ENCODE measurements at places on chromosomes 2 and 18. TPM values are rescaled to one million over a fixed set of nuclear protein-coding genes. Genes with fewer than 3 reads are reported as not detected.

GRCh38 chr2:12722447-12723316 is 5.9 kb downstream of the TRIB2 start:
- DNase-seq = no peak

GRCh38 chr2:31922542-31923408 is 88.0 kb downstream of the MEMO1 start:
- DNase-seq = no peak

DNA sequence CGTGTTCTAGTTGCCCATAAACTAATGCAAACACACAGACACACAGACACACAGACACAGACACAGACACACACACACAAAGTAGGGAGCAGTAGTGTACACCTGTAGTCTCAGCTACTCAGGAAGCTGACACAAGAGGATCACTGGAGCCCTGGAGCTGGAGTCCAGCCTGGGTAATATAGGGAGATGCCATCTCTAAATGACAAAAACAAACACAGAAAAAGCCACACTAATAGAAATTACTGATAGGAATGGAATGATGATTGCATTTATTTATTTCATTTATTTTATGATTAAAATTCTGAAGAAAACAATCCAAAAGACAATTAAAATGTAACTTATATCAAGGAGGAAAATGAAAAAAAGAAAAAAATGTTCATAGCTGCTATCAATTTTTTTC is 30.8 kb downstream of the TCF4 start:
- no peak for DNase-seq

- no peak for DNase-seq
Observed at GRCh38 chr18:78624646-78625279, 354.9 kb upstream of the SALL3 start.

GRCh38 chr2:165435611-165436010 is 33.9 kb upstream of the CSRNP3 start:
- no peak for DNase-seq

- no peak for DNase-seq
Observed at GRCh38 chr2:1907849-1908533, 163.7 kb upstream of the PXDN start.

DNA sequence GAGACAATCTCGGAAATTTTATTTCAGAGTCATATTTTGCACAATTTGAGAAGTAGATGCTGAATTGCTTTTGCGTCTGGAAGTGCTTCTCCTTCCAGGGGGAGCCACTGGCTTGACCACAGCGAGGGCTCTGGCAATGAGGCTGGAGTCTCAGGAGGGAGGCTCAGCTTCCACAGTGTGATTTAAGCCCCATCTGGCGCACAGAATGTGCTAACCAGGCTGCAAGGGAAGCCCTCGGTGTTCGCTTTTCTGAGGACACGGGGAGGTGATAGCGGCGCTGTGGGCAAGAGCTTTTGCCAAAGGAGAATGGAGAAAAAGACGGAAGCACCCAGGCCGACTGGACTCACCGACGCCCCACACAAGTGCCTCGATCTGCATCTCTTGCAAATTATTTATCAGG is 52.4 kb downstream of the ADI1 start:
- no peak for DNase-seq

GRCh38 chr2:14418115-14418514 is 214.4 kb upstream of the LRATD1 start:
- no peak for DNase-seq

GRCh38 chr2:228728961-228729360 is 542.1 kb downstream of the PID1 start:
- DNase-seq = no peak

DNA sequence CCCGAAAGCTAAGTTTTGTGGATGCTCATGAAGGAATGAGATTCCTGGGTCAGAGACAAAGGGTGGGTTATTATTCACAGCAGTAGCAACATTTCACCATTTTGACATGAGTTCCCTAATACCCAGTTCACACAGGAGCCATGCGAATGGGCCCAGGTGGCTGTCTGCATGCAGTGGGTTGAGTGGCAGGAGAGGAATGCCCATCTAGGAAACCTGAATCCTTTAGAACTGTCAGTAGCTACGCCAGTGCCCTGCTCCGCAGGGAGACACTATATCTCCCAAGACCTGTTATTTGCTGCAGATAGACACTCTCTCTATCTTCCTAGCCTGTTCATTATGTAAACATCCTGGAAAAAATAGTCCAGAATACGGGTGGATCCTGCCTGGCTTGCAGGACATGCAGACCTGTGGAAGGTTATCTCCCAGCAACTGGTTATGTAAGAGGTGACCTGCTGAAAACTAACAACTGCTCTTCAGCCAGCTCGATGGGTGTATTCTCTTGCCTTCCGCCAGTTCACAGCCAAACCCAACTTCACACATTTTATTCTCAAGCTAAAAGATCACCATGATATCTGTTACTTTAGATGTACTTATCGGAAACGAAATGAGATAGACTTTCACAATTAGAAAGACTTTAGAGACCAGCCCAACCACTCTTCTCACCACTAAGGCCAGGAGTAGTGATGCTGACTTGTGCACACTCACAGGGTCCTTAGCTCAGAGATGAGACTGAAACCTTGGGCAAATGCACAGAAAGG is 59.1 kb downstream of the MBP start:
- no peak for DNase-seq

DNA sequence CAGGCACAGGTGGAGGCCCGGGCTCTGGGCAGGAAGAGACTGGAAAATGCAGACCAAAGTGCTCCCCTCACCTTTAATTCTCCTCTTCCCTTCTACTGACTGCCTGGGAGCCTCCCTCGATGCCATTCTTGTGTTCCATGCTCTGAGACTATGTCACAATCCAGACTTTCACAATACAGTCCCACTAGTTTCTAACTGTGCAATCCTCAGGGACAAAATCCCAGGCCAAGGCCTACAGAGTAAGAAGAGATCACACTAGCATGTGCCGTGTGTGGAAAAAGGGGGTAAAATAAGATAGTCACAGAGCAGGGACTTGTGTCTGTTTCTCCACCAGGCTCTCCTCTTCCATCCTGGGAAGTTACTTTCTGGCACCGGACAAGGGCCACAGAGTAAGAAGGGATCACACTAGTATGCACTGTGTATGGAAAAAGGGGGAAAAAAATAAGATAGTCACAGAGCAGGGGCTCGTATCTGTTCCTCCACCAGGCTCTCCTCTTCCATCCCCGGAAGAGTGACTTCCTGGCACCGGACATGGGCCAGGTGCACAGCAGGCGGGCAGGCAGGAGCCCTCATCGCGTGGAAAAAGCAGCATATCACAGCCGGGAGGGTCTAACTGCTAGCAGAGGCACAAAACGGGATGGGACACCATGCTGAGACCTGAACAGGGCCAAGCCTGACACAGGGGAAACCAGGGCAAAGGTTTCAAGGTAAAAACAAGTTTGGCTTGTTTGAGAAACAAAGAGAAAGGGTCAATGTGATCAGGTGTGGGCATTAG is 9.6 kb downstream of the CYB5A start:
- DNase-seq = no peak

- DNase-seq = no peak
Observed at GRCh38 chr18:80175451-80176204, 66.6 kb downstream of the ADNP2 start.

GRCh38 chr18:11963991-11964484 is 17.3 kb upstream of the IMPA2 start:
- DNase-seq = no peak

GRCh38 chr2:36544638-36545338 is 53.2 kb downstream of the FEZ2 start:
- no peak for DNase-seq

DNA sequence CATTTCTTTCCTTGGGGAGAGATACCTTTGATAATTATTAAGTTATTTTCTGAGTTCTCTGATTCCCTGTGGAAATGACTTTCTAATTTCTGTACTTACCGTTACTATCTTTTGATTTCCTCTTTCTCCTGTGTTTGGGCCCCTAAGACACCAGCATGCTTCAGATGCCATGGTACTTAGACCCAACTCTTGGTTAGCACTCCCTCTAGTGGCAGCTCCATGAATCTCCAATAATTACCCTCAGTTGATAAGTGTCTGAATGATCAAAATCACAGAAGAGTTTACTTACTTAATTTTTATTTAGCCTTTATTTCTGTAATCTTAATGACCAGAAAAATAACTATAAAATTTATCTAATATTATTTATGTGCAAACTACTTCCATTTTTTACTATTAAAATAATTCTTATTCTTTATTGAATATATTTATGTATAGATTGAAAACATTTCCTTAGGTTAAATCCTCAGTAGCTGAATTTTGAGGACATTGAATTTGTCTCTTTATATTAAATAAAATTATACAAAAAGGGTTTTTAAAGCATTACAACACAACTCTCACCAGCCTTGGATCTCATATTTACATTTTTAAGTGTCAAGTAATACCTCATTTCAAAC is 300.4 kb downstream of the KCNS3 start:
- DNase-seq = no peak

DNA sequence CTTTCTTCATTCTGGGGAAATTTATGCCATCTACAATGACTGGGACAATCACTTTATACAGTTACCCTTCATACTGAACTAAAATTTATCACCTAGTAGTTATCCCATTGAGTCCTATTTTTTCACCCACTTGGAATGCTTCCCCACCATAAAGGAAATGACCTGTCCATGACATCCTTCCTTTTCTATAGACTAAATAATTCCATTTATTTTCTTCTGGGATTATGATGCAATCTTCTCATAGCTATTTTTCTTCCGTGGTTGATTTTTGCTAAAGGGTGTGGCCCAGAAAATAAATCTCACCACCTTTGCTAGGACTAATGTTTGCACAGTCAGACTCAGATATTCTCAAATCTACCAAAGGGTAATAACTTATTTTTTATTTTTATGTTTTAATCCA is 186.1 kb upstream of the NRXN1 start:
- DNase-seq = no peak

DNA sequence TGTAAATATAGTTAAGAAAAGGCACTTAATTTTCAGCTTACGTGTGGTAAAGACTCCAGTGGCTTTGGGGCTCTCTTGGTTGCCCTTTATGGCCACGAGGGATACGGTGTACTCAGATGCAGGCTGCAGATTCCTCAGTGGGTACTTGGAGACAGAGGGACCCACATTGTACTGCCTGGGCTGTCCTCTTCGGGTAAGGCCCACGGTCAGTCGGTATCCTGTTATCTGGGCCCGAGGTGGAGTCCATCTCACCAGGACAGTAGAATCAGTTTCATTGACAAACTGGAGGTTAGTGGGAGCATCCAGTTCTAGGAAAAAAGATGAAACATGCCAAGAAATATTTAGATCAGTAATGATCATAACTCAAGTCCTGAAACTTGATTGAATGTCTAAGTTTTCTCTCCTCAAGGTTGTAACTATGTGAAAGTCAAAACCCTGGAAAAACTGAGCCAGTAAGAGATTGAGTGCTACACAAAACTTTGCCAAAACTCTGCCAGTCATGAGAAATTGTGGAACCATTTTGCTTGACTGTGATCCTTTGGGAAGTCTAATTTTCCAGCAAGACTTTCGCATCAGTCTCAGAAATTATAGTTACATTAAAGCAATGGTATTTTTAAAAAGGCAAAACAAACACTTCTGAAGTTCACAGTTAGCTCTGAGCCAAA is 31.4 kb downstream of the FN1 start:
- DNase-seq = no peak

GRCh38 chr18:2610549-2610948 is 39.2 kb downstream of the NDC80 start:
- no peak for DNase-seq

GRCh38 chr2:234492717-234493485 is 4.0 kb downstream of the ARL4C start:
- DNase-seq = no peak

DNA sequence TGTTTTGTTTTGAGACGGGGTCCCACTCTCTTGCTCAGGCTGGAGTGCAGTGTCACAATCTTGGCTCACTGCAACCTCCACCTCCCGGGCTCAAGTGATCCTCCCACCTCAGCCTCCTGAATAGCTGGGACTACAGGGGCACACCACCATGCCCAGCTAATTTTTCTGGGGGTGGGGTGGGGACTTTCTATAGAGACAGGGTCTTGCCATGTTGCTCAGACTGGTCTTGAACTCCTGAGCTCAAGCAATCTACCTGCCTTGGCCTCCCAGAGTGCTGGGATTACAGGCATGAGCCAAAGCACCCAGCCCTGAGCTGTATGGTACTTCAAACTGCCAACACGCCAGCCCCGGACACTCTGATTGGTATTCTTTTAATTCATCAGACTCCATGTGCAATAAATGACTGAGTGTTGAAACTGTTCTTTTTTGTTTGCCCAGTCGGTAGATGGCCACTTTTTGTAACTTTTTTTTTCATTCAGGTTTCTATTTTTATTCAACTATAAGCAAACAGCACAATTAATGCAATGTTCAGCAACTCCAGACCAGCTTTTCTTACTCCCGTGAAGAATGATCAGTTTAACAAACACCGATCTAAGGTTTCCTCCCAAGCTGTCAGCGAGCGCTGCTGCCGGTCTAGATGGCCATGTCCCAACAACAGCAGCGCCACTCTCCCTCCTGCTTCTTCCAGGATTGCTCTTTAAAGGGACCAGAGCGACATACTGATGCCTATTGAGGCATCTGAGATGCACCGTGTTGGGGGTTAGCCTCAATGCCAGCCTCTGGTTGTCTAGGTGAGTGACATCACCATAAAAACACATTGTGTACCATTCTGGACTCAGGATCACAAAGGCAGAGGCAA is 12.5 kb upstream of the TGOLN2 start:
- no peak for DNase-seq

DNA sequence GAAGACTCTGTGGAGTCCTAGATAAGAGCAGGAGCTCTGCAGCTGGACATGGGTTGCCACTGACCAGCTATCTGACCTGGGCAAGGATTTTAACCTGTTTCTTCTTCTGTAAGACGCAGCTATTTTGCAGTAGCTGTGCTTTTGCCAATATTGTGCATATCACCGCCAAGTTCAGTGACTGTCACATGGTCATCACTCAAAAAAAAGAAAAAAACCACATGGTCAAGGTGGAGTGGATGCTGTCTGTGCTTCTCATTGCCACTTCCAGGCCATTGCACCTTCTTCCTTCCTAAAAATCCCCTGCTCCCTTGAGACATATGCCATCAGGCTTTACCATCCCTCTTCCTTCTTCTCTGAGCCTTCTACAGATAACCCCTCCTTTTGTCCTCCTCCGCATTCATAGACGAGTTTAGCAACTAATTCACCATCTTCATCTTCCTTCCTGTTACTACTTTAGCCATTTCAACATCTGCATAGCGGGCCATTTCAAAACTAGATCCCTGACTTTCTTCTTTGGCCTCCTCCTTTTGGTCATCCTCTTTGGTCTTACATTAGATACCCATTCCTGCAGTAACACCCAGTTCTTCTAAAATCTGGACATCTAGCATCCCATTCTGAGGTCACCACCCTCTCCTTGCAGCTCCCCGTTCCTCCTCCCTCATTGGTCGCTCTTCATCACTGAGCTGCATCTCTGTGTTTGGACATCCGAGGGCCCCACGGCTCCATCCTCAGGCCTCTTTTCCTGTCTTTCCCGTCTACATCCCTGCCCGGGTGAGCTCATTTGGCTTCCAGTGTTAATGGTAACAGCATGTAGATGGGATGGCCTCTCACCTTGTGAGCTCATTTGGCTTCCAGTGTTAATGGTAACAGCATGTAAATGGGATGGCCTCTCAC is 17.8 kb downstream of the RNF144A start:
- no peak for DNase-seq

- DNase-seq = no peak
Observed at GRCh38 chr2:135581282-135581681, 50.0 kb downstream of the R3HDM1 start.

The CIB4 gene
- polyA plus RNA-seq = 0.40 TPM

The NTSR2 gene
- not detected for polyA plus RNA-seq

The VWC2L gene
- 0.07 TPM for polyA plus RNA-seq

The FAHD2A gene
- 34.3 TPM for polyA plus RNA-seq

The PDE11A gene
- polyA plus RNA-seq = 7.6 TPM

The ZDBF2 gene
- 10.5 TPM for polyA plus RNA-seq

The MTCL1 gene
- 18.9 TPM for polyA plus RNA-seq

The STPG4 gene
- not detected for polyA plus RNA-seq

The HOXD12 gene
- polyA plus RNA-seq = 0.28 TPM

All from right renal cortex interstitium (tissue), 3 donors.